Right atrium auricular region (tissue), 2 donors: ENCODE measurements at places on chromosomes 5 and 9. TPM values are rescaled to one million over a fixed set of nuclear protein-coding genes. Genes with fewer than 3 reads are reported as not detected.

The MPDZ gene
- 61.5 TPM for total RNA-seq

The SPINK1 gene
- total RNA-seq = not detected

The MAML1 gene
- 16.6 TPM for total RNA-seq

The KLHL3 gene
- 38.2 TPM for total RNA-seq

The ANKS6 gene
- total RNA-seq = 3.3 TPM

The RNF44 gene
- 12.4 TPM for total RNA-seq

The ZNG1C gene
- 8.5 TPM for total RNA-seq

The ANXA2R gene
- total RNA-seq = 0.63 TPM

The SPATA31D4 gene
- total RNA-seq = not detected

The HTR4 gene
- 4.3 TPM for total RNA-seq

The ARHGEF28 gene
- 1.0 TPM for total RNA-seq

The SPAAR gene
- 6.3 TPM for total RNA-seq

The BNC2 gene
- 68.3 TPM for total RNA-seq

The CDH6 gene
- total RNA-seq = 2.2 TPM

The IFNK gene
- not detected for total RNA-seq

The PCDHGA7 gene
- total RNA-seq = 6.1 TPM

The SLC46A2 gene
- 0.43 TPM for total RNA-seq

The SLC34A3 gene
- not detected for total RNA-seq

The ARID3C gene
- not detected for total RNA-seq

The GLT6D1 gene
- not detected for total RNA-seq

The IL4 gene
- total RNA-seq = not detected

The KLHL9 gene
- total RNA-seq = 10.7 TPM

The ARSI gene
- 0.30 TPM for total RNA-seq

The LHFPL2 gene
- 15.9 TPM for total RNA-seq

The SH3RF2 gene
- total RNA-seq = 272 TPM

The NREP gene
- 22.9 TPM for total RNA-seq

The PRSS3 gene
- 3.5 TPM for total RNA-seq

The LIX1 gene
- not detected for total RNA-seq

The PROB1 gene
- 28.6 TPM for total RNA-seq

The RANBP17 gene
- total RNA-seq = 1.4 TPM

The GRK6 gene
- 14.1 TPM for total RNA-seq

The NR5A1 gene
- not detected for total RNA-seq

The GNA14 gene
- total RNA-seq = 4.3 TPM

The DELE1 gene
- total RNA-seq = 89.1 TPM

The OTULINL gene
- total RNA-seq = 2.1 TPM

The SLC36A2 gene
- total RNA-seq = not detected

The FAM151B gene
- 1.9 TPM for total RNA-seq

The PCDHB7 gene
- 1.0 TPM for total RNA-seq

The IL33 gene
- total RNA-seq = 24.4 TPM

The SAP30L gene
- total RNA-seq = 17.1 TPM
